Stimulated activated CD8-positive, alpha-beta memory T cell treated with anti-CD3 and anti-CD28 coated beads, Interleukin-4, amount 100 ng/mL, for 1 hour (primary cell): ENCODE measurements at places on chromosomes 12 and 14.

DNA sequence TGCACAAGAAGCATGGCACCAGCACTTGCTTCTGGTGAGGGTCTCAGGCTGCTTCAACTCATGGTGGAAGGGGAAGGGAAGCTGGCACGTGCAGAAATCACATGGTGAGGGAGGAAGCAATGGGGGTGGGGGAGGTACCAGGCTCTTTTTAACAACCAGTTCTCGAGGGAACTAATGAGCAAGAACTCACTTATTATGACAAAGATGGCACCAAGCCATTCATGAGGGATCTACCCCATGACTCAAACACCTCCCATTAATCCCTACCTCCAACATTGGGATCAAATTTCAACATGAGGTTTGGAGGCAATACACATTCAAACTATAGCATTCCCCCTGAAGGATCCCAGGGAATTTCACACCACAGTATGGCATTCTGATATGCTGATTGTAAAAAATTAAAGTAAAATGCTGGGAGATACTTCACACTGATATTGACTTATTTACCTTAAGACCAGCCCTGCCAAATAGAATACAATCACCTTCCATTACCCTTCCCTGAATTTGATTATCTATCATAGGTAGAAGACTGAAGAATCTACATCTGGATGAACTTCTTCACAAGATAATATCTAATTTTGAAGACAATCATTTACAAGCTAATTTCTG, 201.7 kb upstream of the PLXNC1 start:
- DNase-seq = no peak

GRCh38 chr14:88554457-88555286, at the start of gene PTPN21:
Gene PTPN21 (minus strand): TSS chr14:88555007. CDS start chr14:88550417, 4,590 bp downstream.
- DNase-seq = no peak

- DNase-seq = no peak
Measured at GRCh38 chr14:24231263-24232120, 675 bp downstream of the NEDD8 start.

DNA sequence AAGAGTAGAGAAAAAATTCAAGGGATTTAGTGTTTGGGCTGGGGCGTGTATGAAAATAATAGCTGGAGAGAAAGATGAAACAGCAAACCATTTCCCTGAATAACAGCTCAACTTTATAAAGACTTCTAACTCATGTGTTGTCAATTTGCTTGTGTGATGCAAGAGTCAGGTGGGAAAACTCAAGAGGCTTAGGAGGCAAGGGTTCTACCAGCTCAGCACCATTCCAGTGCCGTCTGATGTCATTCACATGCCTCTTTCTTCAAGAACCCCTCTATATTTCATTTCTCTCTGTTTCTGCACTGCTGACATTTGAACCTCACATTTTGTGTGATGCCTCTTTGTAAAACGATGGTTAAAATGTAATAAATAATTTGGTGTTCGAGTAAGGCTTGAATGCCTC, 192.2 kb downstream of the PRKD1 start:
- DNase-seq = no peak

DNA sequence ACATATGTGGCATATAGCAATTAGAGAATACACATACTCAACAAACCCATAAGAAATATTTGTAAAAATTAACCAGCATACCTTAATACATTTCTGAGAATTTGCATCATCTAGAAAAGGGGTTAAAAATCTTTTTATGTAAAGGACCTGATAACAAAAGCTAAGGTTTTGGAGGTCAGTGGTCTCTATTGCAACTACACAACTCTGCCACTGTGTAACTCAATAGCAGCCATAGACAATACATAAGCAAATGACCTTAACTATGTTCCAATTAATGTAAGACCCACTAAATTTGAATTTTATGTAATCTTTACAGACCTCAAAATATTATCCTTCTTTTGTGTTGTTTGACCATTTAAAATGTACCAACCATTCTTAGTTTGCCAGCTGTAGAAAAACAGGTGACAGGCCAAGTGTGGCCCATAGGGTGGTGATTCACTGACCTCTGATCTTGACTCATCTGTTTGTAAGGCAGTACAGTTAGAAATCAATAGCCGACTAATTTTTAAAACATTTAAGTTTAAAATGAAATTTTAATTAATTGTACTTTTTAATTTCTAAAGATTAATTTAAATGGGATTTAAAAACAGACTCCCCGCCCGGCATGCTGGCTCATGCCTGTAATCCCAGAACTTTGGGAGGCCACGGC, 7.4 kb upstream of the EPS8 start:
- no peak for DNase-seq

DNA sequence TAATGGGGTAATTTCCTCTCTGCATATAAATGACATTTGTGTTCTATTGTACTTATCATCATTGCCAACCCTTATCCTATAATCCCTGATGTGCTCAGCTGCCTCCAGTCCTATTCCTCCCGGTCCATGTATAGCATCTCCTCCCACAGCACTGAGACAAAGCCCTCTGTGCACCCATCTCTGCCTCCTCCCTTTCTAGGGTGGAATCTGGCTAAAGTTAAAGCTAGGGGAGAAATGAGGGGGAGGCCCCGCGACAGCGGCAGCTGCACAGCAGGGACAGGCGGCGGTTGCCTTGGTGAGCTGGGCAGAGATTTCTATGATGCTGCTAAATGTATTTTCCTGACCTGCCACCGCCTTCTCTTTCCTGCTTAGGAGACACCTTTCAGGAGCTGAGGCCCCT, 12.8 kb upstream of the ZDHHC22 start:
- no peak for DNase-seq

- no peak for DNase-seq
Measured at GRCh38 chr14:32597771-32598170, 268.7 kb downstream of the AKAP6 start.

DNA sequence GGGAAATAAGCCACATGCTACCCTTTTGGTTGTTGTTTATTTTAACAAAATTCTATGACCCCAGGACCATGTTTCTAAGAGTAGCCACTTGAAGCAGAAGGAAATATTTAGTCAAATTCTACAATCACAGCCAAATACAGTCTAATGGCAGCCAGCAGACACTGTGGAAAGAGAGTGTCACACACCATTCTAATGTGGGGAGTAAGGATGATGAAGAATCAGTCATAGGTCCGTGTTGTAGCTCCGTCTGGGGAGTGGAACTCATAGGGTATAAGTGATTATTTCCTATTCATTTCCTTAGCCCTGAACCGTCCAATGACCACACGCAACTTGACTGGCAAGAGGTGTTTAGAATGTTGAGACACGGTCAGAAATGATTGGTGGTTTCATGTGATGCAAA, 461.2 kb downstream of the DPF3 start:
- DNase-seq = no peak

DNA sequence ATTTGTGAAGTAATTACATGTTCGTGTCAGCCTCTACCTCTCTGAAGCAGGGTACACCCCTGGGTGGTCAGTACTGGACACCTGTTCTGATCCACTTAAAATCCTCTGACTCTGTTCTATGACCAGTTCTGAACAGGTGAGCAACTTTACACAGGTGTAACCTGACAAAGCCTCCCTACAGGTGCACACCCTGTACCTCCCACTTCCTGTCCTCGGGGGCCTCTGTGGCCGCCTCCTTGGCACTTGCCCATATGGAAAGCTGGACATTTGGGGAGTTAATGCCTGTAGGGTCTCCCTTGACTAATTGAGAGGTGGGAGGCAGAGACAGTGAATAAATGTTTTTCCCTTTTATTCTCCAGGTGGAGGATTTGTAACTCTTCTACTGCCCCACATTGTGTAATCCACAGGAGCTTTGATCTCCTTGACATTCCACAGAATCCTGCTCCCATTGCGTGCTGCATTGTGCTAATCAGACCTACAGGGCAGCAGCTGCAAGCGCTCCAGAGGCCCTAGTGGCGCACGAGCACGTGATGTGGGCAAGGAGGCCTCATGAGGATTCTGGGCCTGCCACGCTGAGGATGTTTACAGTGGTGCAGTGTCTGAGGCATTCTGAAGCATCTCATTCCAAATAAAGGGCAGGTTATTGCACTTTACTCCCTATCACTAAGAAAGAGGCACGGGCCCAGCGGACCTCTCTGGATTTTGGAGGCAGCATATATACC, 45.8 kb upstream of the BATF start:
- no peak for DNase-seq

GRCh38 chr12:111993292-111994150, 19.4 kb downstream of the TMEM116 start:
- DNase-seq = no peak

DNA sequence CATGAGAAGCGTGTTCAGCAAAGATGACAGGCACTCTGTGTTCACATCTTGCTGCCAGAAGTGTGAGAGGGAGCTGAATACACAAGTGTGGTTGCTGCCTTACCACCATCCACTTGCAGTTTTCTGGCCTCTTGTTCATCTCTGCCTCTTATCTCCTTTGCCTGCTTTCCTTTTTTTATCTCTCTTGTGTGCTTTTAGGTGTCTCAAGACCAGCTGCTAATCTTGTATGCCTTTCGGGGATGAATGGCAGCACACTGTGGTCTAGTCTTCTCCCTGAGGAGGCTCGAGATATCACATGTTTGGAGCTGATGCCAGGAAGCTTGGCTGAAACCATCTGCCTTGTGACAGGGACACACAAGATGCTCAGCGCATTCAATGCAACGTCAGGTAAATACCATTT, 17.2 kb downstream of the FAM234B start:
- DNase-seq = no peak

GRCh38 chr12:67720351-67720856, 71.9 kb downstream of the DYRK2 start:
- no peak for DNase-seq

DNA sequence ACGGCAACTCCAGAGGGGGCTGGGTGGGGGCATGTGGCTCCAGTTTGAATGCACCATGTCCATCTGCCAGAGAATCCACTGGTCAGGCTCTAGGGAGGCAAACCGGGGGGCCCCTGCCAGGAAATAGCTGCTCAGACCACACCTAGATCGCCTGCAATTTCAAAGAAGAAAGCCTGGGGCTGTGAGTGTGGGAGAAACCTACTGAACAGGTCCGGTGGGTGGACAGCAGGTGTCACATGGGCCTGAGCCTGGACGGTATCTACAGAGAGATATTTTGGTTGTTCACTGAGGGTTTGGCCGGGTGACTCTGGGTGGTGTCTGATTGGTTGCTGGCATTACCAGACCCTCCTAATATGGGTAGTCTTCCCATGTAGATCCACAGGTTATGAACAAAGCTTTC, 32.0 kb downstream of the DAO start:
- no peak for DNase-seq

DNA sequence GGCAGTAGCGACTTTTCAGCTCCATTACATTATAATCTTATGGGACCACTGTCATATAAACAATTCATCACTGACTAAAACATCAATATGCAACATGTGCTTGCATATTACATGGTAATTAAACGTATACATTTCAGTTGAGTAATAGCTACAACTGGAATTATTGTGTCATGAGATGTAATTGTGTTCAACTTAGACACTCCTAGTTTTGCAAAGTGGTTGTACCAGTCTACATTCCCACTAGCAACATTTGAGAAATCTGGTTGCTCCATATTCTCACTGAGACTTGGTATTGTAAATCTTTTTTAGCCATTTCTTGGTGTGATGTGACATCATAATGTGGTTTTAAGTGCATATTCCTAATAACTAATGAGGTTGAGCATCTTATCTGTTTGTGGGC, 90.0 kb downstream of the CAPZA3 start:
- no peak for DNase-seq

- no peak for DNase-seq
Measured at GRCh38 chr12:104577581-104577981, 120.8 kb downstream of the CHST11 start.

GRCh38 chr14:64966976-64967375, 5.2 kb downstream of the RAB15 start:
- DNase-seq = no peak

GRCh38 chr14:66380143-66380542, 106.0 kb upstream of the CCDC196 start:
- DNase-seq = no peak

- no peak for DNase-seq
Measured at GRCh38 chr12:23561364-23562345, 387.8 kb downstream of the SOX5 start.

DNA sequence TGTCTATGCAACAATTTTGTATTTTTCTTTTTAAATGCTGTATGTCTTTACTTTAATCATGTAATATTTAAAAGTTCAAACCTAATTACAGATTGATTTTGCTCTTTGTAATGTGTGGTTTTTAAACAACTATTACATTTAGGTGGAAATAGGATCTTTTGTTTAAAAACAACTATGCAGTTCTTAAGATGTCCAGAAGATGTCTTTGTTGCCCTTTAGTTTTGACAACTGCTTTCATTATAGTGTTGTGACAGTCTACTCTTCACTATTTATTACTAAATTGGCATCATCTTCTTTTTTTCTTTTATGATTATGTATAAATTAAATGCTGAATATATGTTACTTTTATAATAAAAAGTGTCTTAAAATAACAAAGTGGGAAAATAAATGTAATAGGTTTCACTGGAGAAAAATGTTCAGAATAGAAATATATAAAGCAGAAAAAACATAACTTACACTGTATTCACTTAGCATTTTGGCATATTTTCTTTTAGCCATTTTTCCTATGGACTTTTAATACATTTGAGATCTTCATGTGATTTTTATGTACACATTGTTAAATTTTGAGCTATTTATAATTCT, 27.1 kb upstream of the PCNX4 start:
- no peak for DNase-seq

- DNase-seq = no peak
Measured at GRCh38 chr14:95273001-95273978, 46.4 kb downstream of the CLMN start.

DNA sequence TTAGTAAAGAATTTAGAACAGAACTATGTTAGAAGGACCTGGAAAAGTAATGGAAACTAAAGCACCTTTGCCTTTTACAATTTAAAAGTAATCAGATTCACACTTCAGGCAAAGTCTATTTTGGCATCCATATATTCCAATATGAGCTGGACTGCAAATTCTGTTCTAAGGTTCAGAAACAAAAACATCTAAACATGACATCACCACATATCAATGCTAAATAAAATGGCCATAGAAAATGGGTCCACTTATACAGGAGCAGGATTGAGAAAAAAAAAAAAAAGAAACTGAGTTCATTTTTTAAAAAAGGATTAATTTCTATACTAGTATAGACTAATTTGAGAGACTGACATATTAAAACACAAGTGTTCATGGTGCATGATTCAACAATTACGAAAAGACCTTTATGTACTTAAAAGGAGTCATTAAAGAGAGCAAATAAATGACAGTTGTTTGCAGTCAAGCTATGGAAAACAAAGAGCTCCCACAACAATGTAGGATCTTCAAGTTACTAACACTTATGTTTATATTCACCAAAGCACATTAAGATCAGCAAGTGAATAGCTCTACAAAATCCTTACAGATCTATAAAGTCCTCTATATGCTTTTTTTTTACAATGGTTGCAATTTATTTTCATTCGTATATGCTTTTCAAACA, 45.7 kb downstream of the DICER1 start:
- no peak for DNase-seq

- DNase-seq = no peak
Measured at GRCh38 chr12:70486588-70486987, 120.5 kb downstream of the KCNMB4 start.

GRCh38 chr14:73896521-73896920, 9.9 kb downstream of the ZNF410 start:
- no peak for DNase-seq

DNA sequence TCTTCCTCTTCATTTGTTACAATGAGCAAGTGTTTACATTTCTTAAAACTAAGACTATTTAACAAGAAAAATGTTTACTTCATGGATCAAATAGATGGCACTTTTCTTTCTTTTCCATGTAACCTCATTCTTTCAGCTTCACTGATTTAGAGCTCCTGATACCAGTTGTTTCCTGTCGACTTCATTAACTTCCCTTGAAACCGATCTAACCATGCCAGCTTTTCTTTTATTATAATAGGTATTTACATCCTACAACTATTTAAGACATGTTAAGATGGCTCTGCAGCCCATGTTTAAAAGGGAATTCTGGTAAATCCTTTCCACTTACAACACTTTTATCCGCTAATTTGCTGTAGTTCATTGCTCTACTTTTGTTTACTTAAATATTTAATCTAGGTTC, 107.3 kb upstream of the DCN start:
- DNase-seq = no peak
